Mesangial cell (primary cell): ENCODE measurements at places on chromosomes 3 and 15. TPM values are rescaled to one million over a fixed set of nuclear protein-coding genes. Genes with fewer than 3 reads are reported as not detected.

The SLC2A2 gene
- total RNA-seq, result 1.9 TPM in 1 of 2 replicates, not detected in the other

The GPR15 gene
- total RNA-seq, result not detected in 2 replicates

The TMEM40 gene
- total RNA-seq, result not detected in 2 replicates

The GOLGA6A gene
- total RNA-seq, result not detected in 2 replicates

The SYNPR gene
- not detected in 2 replicates for total RNA-seq

The P2RY12 gene
- not detected in 2 replicates for total RNA-seq

The HCN4 gene
- under 0.01 TPM in 2 replicates for total RNA-seq

The RBPMS2 gene
- 0.63 and 1.3 TPM in 2 replicates for total RNA-seq

The C3orf85 gene
- total RNA-seq, result not detected in 2 replicates

The GNL3 gene
- total RNA-seq, result 31.2 and 48.9 TPM in 2 replicates

The FRMD5 gene
- 8.5 and 10.8 TPM in 2 replicates for total RNA-seq

The LRRK1 gene
- 11.5 and 13.7 TPM in 2 replicates for total RNA-seq

The SMAD3 gene
- 36.5 TPM in 2 replicates for total RNA-seq

The ATP10A gene
- 28.5 and 44.1 TPM in 2 replicates for total RNA-seq

The VGLL3 gene
- total RNA-seq, result 15.6 and 19.7 TPM in 2 replicates
